ENCODE measurements at places on chromosomes 1 and 21.

- DNase-seq: no peak
Measured at GRCh38 chr1:175168782-175169181, 23.8 kb downstream of the KIAA0040 start.

DNA sequence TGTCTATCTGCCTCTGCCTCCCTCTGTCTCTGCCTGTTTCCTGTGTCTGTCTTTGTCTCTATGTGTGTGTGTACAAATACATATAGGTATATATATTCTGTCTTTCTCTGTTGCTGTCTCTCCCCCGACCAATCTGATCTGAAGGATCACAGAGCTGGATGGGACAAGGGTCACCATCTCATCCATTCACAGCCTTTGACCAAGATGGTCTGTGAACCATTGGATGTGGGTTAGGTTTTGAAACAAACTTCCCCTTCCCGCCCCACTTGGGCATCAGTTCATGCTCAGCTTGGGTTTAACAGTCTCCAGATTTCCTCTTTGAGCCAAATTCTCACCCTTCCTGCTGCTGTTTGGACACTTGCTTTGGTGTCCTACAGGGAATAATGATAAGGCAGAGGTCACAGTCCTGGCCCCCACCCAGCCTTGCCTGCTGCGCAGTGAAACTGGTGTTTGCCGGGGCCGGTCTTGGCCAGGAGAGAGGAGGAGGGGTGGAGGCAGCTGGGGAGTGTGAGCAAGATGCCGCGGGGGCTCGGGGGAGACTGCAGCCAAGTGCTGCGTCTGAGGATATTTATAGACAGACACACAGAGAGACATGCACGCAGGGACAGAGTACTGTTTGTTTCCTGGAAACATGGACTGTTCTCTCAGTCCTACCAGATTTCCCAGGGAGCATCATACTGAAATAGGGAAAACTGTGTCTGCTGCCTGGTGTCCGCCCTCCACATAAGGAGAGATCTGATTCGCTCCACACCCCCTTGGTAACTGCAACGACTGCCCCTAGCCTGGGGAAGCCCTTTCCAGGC is 27.0 kb upstream of the BTG2 start:
- DNase-seq: peak; percentile 69

- DNase-seq: no peak
Measured at GRCh38 chr1:29172415-29172939, 9.2 kb downstream of the SRSF4 start.

DNA sequence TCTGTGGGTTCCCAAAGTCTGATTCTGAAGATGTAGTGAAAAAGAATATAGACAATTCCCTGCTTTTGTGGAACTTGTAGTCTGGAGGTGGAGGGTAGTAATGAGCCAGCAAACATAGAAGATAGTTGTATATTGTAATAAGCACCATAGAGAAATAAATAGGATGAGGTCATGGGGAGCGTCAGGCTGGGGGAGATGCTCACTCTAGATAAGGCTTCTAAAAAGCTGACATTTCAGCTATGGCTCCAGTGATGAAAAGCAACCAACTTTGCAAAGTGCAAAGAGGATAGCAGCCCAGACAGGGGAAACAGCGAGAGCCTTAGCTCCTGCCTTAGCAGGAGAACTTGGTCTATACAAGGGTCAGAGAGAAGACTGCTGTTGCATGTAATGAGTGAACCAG is 98.0 kb upstream of the RALGPS2 start:
- DNase-seq: no peak

DNA sequence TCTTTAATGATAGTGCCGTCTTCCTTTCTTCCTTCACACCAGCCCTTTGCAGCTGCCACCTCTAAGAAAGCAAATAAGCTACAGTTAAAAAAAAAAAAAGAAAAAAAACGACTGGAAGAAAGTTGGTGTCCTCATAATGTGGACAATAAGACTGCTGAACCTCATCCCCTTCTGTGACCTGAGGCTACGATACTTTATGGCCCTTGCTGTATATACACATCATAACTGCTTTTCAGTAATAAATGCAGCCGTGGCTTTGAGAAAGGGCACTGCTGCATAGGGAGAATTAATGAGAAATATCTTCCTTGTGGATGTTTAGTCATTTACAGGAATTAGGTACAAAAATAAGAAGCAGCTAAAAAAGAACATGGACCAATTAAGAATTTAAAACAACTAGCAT is 333.8 kb upstream of the ADGRL2 start:
- DNase-seq: no peak

DNA sequence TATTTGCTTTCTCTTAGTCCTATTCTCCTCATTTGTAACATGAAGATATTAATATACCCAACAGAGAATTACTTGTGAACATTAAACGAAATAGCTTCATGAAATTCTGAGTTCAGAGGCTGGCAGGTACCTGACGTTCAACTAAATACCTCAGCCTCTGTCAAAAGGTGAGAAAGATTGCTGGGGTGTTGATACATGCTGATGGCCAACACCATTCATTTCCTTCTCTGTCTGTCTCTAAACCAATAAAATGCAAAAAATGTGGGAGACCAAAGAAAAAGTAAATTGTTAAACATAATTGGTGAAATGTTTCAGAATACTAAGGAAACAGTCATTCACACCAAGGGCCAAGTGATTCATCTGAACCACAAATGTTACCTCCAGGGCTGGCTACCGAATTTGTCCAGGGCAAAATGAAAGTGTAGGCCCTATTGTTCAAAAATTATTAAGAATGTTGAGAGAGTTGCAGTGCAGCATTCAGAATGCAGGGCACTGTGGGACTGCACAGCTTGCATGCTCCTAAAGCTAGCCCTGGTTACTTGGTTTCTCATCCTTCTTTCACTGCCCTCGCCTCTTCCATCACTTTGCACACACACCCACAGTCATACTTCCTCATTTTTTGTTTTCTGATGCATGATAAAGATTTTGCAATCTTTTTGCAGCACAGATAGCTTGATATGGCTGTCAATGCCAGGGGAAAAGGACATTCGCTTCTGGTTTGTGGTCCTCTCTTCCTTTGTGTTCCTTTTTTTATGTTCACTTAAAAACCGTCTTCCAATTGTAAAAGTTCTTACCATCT is 414.3 kb upstream of the NR5A2 start:
- peak; percentile 53 for DNase-seq

GRCh38 chr1:24325587-24326449 is 6.7 kb downstream of the GRHL3 start:
- DNase-seq: no peak

DNA sequence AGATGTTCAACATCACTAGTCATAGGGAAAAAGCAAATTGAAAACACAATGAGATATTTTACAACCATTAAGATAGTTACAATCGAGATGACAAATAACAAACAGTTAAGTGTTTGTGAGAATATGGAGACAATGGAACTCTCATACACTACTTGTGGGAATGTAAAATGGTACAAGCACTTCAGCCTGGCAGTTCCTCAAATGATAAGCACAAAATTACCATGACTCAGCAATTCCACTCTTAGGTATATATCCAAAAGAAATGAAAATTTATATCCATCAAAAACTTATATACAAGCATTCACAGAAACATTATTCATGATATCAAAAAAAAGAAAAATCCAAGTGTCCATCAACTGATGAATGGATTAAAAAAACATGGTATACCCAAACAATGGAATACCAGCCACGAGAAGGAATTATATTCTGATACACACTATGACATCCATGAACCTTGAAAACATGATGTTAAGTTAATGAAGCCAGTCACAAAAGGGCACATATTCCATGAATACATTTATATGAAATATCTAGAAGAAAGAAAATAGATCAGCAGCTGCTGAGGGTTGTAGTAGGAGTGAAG is 76.4 kb downstream of the EVI5 start:
- no peak for DNase-seq

GRCh38 chr1:108208724-108209446 is 8.7 kb upstream of the SLC25A24 start:
- no peak for DNase-seq

DNA sequence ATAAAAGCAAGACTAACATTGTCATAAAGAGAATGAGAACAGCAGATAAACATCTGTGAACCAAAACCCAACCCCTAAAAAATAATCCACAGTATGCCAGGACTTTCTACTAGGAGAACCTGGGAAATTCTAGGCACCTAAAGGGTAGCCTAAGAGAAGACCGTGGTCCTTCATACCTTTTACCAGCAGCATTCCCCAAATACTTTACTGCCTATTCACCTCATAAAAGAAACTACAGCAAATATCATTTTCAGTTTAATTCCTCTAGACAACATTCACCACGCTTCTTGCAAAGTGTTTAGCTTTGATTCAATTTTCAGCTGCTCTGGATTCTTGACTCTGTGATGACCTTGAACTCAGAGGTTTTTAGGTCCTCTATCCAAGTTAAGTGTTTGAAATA is 1180.7 kb upstream of the B3GALT2 start:
- no peak for DNase-seq

DNA sequence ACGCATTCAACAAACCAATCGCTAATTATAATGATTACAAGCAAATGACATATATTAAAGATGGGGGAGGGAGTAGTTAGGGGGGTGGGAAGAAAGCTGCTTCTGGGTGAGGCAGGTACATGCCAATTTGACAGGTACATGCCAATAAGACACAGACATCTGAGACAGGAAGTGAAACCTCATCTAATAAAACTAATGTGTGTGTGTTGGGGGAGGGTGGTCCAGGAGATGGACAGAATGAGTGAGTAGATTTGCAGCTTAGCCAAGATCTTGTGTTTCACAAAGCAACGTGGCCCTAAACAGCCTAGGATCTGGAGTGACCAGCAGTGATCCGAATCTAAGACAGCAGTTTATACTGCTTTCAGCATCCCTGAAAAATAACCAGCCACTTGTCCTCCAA is 10.8 kb downstream of the CFAP45 start:
- no peak for DNase-seq

DNA sequence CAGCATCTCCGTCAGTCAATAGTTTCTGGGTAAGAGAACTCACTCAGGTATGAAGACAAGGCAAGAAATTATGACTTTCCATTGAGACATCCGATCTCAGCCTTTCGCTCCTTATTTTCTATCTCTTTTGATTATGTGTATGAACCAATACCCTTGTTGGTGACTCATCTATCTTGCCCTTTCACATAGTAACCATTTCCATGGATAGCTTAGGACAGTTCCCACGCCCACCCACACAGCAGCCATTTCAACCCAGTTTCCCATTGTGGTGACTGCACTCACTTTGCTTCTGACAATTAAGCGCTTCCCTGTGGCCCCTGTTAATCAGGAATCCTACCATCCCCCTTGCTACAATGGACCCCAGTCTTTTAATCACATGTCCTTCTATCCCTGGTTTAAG is 210.6 kb upstream of the ADGRL2 start:
- no peak for DNase-seq

DNA sequence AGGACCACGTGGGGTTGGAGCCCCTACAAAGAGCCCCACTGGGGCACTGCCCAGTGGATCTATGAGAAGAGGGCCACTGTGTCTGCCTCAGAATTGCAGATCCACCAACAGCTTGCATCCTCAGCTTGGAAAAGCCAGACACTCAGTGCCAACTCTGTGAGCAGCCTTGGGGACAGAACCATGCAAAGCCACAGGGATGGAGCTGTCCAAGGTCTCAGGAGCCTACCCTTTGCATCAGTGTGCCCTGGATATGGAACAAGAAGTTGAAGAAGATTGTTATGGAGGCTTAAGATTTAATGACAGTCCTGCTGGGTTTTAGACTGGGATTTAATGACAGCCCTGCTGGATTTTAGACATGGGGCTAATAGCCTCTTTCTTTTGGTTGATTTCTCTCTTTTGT is 1670.9 kb downstream of the PLA2G4A start:
- no peak for DNase-seq

GRCh38 chr1:110511436-110511835 is 7.5 kb downstream of the KCNA10 start:
- no peak for DNase-seq

DNA sequence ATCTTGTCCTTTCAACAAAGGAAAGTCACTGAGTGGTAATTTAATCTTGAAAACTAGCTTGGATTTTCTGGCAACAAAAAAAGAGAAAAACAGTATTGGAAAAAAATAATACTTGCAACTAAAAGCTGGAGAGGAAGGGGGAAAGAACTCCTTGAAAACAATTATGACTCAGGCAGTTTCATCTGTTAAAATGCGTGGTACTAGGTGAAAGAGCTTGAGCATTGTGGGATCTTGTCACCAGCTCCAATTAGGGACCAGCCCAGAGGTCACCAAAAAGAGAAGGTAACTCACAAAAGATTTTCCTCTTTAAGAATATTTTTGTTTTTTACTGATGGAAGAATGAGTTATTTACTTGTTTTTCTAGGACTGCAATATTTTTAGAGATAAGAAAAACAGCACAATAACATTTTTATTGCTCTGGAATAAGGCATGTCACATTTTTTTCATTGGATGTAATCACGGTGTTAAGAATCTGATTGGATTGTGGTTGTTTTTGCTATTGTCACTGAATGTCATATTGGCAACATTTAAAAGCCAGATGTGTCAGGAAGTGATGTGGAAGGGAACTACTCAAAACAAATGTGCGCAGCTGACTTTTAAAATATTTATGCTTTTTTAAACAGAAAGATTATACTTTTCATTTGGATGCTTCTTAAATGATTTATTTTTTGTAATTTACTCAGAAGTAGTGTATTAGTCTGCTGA is 78.5 kb upstream of the ADAMTS5 start:
- DNase-seq: peak; percentile 38

- DNase-seq: no peak
Measured at GRCh38 chr1:157882580-157882979, 41.0 kb upstream of the CD5L start.

Measured in AG10803 (cell line).